ENCODE measurements at places on chromosomes 12 and 14.

- DNase-seq = no peak
Observed at GRCh38 chr14:77980475-77981321, 180.8 kb downstream of the ADCK1 start.

- no peak for DNase-seq
Observed at GRCh38 chr12:98533723-98534251, 18.4 kb downstream of the TMPO start.

- no peak for DNase-seq
Observed at GRCh38 chr12:49428793-49429192, 61.5 kb downstream of the SPATS2 start.

DNA sequence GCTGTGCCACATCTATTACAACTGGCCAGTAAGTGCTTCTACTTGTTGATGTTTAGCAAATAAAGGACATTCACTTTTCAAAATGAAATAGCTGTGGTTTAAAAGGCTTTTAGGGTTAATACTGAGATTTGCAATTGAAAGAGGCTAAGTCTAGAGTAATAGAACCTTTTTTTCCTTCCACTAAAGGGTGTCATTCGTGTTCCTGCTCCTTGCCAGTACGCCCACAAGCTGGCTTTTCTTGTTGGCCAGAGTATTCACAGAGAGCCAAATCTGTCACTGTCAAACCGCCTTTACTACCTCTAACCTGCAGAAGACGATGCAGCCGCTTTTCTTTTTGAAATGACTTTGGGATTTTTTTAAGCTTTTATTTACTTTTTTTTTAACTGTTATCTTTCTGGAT lies 33.6 kb downstream of the PIWIL1 start:
- no peak for DNase-seq

DNA sequence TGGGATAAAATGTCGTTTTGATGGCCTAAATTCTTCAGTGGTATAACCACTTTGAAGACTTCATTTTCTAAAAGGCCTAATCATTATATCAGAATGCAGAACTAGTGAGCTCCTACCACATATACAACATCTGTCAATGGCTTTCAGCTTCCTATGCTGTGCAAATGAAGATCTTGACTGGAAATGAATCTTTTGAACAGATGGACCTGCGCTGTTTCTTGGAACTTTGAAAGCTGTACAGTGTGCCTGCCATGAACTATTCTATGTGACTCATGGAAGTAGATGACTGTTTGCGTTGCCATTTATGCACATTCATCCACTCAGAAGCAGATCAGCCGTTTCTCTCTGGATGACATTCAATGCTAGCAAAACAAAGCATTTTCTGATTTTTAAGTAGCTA lies 542.2 kb upstream of the USP15 start:
- no peak for DNase-seq

- DNase-seq = peak; percentile 28
Observed at GRCh38 chr12:120115692-120116440, 687 bp downstream of the RAB35 start.

GRCh38 chr12:79561401-79562132 lies 129.2 kb downstream of the PAWR start:
- DNase-seq = no peak

DNA sequence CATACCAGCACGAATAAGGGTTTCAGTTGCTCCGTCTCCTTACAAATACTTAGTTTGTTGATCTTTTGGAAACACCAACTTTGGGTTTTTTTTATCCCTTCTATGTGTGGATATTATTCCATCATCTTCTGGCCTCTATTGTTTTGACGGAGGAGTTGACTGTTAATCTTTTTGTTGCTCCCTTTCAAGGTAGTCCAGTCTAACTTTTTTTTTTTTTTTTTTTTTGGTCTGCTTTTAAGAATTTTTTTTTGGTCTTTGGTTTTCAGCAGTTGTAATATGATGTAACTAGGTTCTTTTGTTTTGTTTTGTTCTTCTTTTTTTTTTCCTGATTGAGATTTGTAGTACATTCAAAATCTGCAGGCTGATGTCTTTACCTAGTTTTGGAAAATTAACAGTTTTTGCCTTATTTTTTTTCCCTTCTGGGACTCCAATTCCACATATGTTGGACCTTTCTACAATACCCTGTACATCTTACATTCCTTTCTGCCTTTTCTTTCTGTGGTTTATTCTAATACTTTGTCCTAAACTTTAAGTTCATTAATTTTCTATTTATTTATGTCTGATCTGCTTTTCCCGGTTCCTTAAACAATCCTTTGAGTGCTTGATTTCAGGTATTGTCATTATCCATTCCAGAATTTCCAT lies 54.9 kb downstream of the DNAH10 start:
- DNase-seq = no peak

- no peak for DNase-seq
Observed at GRCh38 chr12:132262256-132263060, 66.9 kb downstream of the GALNT9 start.

DNA sequence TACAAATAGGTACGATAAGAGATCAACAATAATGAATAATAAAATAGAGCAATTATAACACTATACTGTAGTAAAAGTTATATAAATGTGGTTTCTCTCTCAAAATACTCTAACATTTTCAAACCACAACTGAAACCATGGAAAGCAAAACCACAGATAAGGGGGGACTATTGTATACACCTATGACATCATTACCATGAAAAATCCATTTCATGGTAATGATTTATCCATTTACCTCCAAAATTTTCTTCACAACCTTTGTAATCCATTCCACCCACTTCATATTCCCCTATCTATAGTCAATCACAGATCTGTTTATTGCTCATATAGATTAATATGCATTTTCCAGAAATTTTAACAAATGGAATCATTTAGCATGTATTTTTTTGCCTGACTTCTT lies 163.9 kb upstream of the G2E3 start:
- no peak for DNase-seq

DNA sequence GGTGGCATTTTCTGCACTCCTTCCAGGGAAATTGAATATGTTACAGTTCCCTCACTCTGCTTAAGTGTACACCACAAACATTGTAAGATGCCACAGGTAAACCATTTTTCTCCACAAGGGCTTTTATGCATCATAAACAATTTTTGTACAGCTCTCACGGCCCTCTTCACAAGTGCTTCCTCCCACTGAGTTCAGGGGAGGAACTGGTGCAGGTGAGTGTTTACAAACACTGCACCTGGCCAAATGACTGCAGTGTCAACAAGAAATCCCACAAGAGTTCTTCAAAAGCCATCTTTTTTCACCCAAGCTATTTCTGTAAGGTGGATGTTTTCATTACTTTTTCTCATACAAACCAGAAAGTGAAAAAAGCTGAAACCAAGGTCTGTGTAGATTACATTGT lies 973.2 kb downstream of the AACS start:
- DNase-seq = no peak

DNA sequence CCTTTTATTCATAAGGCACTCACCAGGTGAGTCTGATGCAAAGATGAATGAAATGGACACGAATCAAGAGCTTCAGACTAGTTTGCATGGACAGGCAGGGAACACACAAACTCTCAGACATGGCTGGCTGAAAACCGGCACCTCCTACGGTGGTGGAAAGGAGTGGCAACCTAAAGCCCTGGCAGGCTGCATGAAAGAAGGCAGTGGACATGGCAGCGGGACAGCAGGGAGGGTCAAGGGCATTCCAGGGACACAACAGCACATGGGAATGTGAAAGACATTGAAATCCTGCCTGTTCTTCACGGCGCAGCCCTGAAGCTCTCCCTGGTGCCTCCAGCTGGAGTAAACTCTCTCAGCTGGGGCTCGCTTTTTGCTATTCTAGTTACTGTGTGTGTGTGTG lies 16.6 kb upstream of the LRTM2 start:
- DNase-seq = no peak

GRCh38 chr12:68378872-68379606 lies 46.9 kb upstream of the MDM1 start:
- DNase-seq = no peak

DNA sequence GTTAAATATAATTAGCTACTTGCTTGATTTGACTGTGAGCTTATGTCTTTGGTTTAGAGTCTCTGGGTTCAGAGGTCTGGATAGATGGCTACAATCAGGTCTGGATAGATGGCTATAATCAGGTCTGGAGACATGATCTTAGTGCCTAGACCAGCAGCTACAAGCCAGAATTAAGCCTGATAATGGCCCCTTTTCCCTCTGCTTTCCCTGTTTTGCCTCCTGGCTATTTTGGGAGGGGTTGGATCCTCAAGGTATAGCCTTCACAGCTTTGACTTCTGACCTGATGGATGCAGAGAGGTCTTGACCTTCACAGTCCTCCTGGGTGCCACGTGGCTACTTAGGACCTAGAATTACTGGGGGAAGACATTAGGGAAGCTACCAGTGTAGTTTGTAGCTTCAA lies 877.7 kb downstream of the GALC start:
- DNase-seq = no peak

GRCh38 chr12:108668063-108668462 lies 34.4 kb upstream of the SELPLG start:
- DNase-seq = no peak

DNA sequence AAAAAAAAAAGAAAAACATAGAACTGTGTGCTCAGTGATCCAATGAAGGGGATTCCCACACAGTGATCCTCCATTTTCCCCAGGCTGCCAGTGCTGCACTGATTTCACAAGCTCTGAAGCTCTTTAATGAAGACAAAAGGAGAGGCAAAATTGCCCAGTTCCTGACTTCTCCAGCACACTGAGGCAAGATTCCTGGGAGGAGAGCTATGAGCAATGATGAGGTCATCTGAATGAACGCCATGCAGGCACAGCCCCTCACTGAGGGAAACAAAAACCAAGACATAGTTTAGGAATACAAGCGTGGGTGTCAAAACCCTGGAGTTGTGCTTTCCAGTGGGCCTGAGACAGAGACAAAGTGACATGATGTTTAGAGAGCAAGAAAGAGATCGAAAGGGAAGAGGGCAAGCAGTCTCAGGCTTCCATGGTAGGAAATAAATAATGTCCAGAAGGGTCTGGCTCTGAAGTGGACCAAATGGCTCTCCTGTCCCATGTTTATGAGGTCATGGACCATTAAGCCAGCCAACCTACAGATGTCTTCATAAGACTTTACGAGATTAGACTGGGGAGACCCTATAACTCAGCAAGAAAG lies 40.9 kb upstream of the SMUG1 start:
- no peak for DNase-seq

Measured in activated naive CD4-positive, alpha-beta T cell treated with Interleukin-2 at 50 U/mL for 16 hours (primary cell).